ENCODE measurements at places on chromosomes 6 and 20.

DNA sequence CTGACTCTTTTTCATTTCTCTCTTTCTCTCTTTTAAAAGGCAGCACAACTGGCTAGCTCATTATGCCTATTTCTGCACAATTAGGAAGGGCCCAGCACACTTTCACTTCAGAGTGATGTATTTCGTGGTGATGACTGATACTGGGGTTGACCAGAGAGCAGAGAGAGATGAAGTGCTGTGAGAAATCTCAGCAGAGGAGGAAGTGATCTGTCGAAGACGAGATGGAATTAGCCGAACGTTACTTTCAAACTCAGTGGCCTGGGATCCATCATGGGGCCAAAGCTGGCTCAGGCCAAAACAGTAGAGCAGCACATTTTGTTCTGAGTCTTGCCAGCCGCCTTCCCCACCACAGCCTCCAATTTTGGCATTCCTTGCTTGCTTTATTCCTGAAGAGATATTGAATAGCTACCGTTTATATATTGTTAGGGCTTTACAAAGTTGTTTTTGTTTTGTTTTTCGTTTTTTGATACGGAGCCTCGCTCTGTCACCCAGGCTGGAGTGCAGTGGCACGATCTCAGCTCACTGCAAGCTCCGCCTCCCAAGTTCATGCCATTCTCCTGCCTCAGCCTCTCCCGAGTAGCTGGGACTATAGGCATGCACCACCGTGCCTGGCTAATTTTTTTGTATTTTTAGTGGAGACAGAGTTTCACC lies 213.2 kb upstream of the ECI2 start:
- no peak for DNase-seq

DNA sequence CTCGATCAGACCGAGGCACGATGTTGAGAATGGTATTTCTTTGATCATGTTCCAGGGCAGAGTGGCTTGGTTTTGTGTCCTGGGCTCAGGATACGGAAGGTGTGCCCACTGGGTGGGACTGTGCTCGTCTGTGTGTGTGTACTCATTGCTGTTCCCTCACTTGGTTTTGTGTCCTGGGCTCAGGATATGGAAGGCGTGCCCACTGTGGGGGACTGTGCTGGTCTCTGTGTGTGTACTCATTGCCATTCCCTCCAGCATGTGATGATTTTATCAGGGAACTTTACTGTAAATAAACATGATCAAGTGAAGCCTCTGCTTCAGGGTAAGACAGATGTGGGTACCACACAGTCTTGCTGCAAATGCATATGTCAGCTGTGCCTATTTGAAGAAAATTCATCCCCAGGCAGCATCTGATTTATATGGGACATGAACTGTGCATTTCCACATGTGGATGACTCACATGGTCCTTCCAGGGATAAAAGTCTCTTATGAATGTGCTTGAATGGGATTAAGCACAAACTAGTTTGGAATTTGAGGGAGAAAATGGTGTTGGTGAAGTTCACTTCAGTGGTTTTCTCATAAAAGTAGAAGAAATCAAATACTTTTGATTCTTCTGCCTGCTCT lies 274.3 kb downstream of the QKI start:
- DNase-seq: peak; percentile 7

- no peak for DNase-seq
Observed at GRCh38 chr20:21685981-21686380, 19.5 kb upstream of the PAX1 start.

DNA sequence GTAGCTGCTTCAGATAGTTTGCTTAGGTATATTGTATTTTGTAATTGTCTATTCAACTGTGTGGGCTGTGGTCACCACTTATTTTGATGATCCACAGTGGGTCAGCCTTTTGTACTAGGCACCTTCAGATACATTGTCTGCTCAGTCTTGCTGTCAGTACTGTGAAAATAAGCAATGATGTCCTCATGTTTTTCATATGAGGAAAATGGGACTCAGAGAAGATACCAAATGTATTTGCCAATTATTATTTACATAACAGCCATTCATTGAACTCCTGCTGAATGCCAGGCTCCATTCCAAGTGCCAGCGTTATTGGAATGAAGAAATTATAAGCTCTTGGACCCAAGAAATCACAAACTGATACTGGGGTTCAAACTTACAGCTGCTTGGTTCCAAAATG lies 28.6 kb downstream of the MAPK14 start:
- no peak for DNase-seq

- DNase-seq: peak; percentile 61
Observed at GRCh38 chr20:3000852-3001523, 42.4 kb upstream of the GNRH2 start.

GRCh38 chr6:142653710-142654420 lies 291.1 kb downstream of the HIVEP2 start:
- DNase-seq: no peak

DNA sequence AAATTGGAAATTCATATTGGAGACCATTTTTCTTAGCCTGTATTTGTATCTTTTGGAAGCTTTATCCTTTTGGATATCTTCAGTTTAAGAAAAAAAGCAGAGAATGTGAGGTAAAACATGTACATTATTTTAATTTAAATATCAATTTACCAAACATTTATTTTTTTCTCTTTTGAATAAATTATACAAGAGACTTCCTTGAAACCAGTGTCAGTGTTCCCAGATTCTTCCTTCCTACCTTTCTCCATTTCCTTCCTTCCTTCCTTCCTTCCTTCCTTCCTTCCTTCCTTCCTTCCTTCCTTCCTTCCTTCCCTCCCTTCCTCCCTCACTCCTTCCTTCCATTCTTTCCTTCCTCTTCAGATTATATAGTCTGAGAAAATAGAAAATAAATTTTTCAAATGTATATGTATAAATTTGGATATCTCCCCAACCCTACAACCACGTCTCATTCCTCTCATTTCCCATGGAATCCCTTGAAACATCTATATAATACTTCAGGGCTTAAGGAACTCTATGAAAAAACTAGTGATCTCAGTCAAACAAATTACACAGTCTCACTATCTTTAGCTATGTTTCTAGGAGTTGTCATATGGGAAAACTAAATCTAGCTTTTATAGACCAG lies 528.4 kb downstream of the GRIK2 start:
- DNase-seq: no peak

DNA sequence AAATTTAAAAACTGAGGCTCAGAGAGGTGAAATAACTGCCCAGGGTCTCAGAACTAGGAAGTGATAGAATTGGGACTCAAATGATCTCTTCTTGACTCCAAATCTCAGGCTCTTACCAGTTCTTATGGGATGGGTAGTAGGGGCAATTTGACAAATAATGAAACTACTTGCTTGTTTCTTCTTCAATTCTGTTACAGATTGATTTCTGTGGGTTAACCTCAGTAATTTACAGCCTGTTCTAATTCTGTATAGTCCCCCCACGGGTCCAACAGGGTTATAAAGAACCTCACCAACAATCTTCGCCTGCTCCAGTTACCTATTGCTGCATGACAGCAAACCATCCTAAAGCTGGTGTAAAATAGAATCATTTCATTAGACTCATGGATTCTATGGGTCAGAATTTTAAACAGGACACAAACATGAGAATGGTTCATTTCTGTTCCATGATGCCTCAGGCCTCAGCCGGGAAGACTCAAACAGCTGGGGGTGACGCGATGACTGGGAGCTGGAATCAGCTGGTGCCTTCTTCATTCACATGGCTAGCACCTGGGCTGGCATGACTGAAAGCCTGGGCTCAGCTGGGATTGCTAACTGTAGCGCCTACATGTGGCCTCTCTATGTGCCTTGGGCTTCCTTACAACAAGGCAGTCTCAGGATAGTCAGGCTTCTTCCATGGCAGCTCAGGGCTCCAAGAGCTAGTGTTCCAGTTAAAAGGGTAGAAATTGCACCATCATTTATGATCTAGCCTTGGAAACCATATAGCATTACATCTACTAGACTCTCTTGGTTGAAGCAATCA lies 6.6 kb upstream of the WFDC2 start:
- no peak for DNase-seq

GRCh38 chr6:160430203-160430602 lies 82.0 kb downstream of the SLC22A3 start:
- DNase-seq: no peak

DNA sequence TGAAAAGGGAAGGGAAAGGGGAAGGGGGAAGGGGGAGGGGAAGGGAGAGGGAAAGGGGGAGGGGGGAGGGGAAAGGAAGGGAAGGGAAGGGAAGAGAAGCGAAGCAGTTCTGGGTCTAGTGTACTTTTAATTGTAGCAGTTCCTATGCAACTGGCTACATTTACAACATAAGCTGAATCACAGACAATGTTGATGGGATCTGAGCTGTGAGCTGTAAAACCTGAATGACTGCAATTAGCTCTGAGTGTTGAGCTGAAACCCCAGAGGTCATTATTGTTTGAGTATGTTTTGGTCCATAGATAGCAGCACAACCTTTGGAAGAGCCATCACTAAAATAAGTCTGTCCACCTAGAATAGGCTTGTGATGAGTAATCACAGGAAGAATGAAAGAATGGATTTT lies 7.2 kb upstream of the ABHD12 start:
- DNase-seq: no peak

DNA sequence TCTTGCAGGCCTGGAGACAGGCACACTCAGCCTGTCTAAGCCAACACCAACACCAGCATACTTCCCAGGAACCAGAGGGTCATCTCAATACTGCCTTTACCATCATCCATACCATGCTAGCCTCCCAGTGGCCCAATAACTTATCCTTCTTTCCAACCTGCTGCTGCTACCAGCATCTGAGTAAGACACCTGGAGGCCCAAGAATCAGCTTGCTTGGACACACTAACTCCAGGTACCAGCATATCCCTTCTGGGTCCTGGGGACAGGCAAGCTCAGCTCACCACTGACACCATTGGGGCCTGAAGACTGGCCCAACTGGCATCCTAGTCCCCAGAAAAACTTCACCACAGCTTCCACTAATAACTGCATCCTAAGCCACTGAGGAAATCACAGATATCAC lies 205.3 kb downstream of the CD109 start:
- DNase-seq: no peak

- no peak for DNase-seq
Observed at GRCh38 chr6:47654255-47654654, 44.1 kb upstream of the ADGRF4 start.

DNA sequence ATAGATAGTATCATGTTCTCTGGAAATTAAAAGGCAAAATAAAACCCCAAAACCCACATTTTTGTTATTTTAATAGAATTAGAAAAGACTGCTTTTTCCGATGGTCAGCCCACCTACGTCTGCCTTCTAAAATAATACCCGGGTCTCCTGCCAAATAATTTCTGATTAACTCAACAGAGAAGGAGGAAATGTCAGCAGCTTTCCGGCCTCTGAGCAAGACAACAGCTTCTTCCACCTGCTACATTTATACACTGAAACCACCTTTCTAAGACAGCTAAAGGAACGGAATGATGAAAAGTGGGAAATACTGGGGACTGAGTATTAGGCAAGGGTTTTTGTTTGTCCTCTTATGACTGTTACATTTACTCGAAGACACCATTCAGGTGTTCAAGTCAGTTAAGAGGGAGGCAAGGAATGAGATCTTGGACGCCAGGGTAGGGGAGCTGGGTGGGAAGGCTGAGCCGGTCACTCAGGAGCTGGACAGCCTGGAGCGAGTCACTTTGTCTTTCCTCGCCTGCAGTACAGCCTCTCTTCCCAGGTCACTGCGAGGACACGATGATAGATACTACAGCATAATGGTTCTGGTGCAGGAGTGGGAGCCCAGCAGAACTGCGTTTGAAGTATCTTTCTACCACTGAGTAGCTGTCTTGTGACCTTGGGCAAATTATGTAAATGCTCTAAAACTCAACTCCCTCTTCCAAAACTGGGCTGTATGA lies 96.3 kb upstream of the QKI start:
- no peak for DNase-seq

- no peak for DNase-seq
Observed at GRCh38 chr6:13593720-13594119, 19.3 kb downstream of the SIRT5 start.

- no peak for DNase-seq
Observed at GRCh38 chr6:39753725-39754045, 28.5 kb upstream of the KIF6 start.

GRCh38 chr20:48782053-48782452 lies 45.7 kb downstream of the PREX1 start:
- DNase-seq: no peak

GRCh38 chr6:163291622-163292021 lies 122.9 kb upstream of the QKI start:
- DNase-seq: no peak

- no peak for DNase-seq
Observed at GRCh38 chr6:136783495-136784270, 8.6 kb downstream of the MAP3K5 start.

- no peak for DNase-seq
Observed at GRCh38 chr20:16258766-16259165, 314.5 kb downstream of the KIF16B start.

DNA sequence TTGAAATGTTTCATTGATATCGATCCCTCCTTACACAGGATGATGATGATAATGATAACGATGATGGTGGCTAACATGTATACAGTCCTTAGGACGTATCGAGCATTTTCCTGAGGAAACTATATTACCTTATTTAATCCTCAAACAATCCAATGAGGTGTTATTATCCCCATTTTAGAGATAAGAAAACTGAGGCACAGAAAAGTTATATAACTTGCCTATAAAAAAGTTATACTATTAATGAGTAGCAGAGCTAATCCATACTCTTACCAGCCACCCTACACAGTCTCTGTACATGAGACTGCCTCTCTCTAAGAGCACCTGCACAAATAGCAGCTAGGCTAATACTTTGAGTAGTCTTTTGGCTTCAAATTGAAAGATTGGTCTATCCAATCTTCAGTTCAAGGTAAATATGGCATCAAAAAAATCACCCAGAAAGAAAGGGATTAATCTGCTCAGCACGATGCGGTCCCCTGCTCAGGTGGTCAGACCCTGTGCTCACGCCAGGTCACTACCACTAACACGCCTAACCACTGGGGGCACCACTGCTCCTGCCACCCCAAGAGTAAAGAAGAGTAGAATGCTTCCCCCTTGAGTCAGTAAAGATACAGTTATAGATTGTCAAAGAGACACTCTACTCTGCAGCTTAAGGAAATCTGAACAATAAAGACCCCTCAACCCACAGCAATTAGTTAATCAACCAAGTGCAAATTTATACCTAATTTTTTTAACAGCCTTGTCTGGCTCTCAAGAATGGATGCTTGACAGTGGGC lies 15.0 kb downstream of the GABBR1 start:
- DNase-seq: no peak

DNA sequence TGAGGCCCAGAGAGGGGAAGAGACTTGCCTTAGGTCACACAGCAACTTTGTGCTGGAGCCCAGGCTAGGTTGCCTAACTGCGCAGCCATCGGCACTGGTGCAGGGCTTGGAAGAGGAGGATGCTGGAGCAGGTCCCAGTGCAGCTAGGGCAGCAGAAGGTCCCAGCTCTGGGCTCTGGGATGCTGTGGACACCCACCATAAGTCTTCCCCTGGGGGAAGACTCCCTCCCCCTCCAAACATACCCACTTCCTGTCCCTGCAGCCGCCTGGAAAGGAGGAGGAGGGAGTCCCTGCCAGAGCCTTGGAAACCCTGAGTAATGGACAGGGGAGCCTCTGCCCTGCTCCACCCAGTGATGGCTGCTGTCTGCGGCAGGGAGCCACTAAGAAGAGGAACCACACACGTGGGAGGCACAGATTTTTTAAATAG lies 93.6 kb downstream of the NCR2 start:
- peak; percentile 36 for DNase-seq

Measured in SW480 (cell line).